Testis (tissue), 5 donors: ENCODE measurements at places on chromosomes 1 and 21. TPM values are rescaled to one million over a fixed set of nuclear protein-coding genes. Genes with fewer than 3 reads are reported as not detected.

GRCh38 chr1:184409011-184409410, 22.2 kb downstream of the C1orf21 start:
- no peak for DNase-seq

The GUK1 gene
- total RNA-seq: 298 TPM

DNA sequence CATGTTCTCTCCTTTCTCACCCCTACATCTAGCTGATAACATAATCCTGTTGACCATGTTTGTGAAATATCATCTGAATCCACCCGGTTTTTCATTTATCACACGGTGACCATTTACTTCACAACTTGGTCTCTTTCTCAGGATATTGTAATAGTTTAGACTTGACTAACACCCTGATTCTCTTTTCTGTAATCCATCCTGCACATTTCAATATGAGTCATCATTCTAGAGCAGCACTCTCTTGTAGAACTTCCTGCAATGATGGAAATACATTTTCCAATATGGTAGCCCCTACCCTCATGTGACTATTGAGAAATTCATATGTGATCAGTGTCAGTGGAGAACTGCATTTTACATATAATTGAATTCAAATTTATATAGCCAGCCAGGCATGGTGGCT, 2.3 kb upstream of the JAM2 start:
- no peak for DNase-seq

DNA sequence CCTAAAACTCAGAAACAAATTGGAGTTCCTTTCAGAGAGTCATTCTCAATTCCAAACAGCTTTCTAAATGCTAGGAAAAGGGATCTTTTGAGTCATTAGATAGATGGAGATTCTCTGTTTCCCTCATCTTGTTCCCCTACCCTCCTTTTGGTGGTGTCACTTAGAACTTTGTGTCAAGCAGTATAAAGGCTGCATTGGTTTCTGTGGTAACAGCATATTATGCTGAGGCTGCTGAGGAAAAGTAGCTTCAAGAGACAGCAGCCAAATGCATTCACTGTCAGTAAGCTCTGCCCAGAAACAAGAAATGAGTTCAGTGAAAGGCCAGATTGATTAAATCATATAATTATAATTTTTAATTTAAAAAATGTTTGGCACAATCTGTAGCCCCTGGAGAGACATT, 144.1 kb downstream of the LRRC40 start:
- DNase-seq: no peak

The FBLIM1 gene
- 52.5 TPM for total RNA-seq

The FMOD gene
- total RNA-seq: 9.5 TPM

GRCh38 chr1:7536891-7537591, 234.1 kb upstream of the VAMP3 start:
- DNase-seq: no peak

The PDZK1 gene
- 1.5 TPM for total RNA-seq

The STIL gene
- total RNA-seq: 20.4 TPM

- no peak for DNase-seq
Measured at GRCh38 chr1:229716069-229716468, 90.0 kb downstream of the URB2 start.

The KCNA3 gene
- 3.4 TPM for total RNA-seq

DNA sequence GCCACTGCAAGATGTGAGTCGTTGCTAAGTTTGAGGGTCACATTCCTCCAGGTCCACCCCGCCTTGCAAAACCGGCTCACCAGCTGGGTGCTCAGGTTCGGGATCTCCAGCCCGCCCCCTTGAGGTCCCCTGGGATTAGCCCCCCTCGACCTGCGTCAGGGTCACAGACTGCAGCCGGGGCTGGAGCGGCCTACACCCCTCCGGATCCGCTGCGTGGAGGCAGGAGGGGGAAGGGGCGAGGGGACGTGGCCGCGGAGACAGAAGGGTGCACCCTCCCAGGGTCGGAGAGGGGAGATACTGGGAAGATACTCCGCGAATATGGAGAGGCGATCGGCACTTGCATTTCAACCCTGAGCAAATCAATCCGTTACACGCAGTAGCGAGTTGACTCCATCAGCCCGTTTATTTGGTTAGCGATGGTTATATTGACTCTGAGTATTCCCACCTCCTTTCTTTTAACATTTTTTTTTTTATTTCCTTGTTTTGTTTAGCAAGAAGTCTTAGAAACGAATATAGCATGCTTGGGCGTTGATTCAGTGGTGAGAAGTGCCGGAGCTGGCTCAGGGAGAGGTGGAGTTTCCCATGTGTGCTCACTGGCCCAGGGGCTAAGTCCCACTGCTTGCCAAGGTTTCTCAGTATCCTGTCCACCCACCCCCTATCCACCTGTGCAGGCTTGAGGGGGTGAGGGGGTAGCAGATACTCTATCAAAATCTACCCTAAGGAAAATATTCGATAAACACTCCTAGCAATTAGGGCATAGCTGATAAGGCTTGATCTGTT, 997 bp downstream of the IFNAR2 start:
- peak; percentile 40 for DNase-seq

GRCh38 chr1:179141592-179142251, 59.9 kb downstream of the TOR3A start:
- DNase-seq: no peak

DNA sequence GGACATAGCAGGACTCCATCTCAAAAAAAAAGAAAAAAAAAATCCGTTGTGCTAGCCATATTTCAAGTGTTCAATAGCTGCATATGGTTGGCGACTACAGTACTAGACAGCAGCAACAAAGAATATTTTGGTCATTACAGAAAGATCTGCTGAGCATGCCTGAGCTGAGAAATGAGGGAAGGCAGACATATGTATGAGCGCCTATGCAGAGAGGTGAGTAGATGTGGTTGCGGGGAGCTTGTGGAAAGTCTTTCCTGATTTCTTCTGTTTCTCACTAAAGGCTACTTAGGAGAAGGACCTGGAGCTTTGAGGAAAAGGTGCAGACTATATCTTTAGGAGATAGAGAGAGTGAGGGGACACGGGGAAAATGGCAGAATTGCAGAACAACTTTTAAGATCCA, 21.0 kb upstream of the APP start:
- no peak for DNase-seq

DNA sequence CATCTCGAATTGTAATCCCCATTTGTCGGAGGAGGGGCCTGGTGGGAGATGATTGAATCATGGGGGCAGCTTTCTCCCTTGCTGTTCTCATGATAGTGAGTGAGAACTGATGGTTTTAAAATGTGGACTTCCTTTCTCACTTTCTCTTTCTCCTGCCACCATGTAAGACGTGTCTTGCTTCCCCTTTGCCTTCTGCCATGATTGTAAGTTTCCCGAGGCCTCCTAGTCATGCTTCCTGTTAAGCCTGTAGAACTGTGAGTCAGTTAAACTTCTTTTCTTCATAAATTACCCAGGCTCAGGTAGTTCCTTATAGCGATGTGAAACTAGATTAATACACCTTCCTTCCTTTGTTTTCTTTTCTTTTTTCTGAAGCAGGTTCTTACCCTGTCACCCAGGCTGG, 13.9 kb downstream of the DNAJC6 start:
- DNase-seq: no peak

DNA sequence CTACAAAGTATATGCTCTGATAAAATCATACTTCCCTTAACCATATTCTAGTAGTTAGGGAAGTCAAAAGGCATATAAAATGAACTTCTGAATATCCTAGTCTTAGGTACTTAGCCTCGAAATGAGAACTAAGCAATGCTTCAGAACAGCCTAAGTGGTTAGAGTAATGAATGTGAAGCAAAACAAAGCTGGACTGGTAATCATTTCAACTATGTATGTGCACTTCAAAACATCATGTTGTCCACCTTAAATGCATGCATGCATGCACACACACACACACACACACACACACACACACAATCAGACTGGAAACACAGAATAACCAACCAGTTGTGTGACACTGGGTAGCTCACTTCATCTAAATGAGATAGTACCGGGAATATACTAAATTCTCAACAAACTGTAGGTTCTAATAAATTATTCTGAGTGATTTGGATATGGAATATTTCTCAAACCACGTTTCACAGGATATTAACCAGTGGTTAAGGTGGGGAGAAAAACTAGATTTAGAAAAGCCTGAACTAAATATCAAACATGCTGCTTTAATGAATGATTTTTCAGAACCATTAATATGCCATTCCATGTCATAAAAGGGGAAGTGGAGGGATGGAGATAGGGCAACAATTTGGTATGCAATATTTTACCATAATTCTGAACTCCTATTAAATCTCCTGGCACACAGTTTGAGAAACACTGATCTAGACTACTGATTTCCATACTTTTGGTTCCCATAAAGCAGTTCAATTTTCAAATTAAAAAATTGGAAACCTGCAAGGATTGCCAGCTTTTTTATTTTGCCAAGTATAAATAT, 19.5 kb downstream of the RNF115 start:
- DNase-seq: no peak

GRCh38 chr1:219227360-219228057, 53.8 kb downstream of the LYPLAL1 start:
- DNase-seq: no peak

The ACTL8 gene
- total RNA-seq: 10.9 TPM

DNA sequence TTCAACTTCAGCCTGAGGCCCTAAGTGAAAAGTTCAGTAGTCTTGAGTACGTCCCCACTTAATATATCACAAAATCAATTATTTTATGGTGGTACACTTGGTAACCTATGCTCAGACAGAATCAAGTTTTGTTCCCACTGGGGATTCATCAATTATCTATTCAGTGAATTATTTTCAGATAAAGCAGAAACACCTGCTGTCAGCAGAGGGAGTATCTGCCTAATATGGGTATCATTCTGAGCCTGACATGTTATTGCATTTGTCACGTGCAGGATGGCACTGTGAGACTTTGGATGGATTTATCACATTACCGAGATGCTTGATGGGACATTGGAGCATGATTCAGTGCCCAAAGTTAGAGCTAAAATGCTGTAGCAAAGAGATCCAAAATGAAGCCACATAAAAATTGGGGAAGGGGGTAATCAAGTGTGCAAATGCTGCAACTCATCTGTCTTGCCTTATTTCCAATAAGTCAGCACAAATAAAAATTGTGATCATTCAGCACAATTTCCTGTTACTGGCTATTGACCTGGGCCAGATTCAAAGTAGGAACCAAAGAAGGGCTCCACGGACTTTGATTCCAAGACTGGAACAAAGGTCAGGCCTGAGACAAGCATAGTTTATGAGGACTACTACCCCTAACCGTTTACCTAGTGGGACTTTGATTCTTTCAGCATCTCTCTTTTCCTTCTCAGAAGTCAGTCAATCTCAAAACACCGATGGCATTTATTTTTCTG, 657.6 kb downstream of the LMO4 start:
- DNase-seq: no peak

DNA sequence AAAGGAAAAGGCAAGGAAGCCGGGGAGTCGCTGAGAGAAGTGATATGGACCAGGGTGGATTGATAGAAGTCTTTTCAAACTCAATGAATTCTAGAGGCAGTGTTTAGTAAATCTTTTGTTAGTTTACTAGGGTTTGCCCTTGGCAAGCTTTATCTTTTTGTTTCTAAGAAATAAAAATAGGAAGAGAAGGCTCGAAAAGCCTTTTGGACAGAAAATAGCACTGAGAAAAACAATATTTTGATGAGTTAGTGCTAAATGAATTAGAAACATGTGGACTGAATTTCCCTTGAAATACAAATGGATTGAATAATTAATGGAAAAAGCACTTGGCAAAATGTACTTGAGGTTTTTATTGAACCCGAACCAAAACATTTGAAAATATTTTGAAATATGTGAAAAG, 121.8 kb upstream of the SPAG17 start:
- no peak for DNase-seq

DNA sequence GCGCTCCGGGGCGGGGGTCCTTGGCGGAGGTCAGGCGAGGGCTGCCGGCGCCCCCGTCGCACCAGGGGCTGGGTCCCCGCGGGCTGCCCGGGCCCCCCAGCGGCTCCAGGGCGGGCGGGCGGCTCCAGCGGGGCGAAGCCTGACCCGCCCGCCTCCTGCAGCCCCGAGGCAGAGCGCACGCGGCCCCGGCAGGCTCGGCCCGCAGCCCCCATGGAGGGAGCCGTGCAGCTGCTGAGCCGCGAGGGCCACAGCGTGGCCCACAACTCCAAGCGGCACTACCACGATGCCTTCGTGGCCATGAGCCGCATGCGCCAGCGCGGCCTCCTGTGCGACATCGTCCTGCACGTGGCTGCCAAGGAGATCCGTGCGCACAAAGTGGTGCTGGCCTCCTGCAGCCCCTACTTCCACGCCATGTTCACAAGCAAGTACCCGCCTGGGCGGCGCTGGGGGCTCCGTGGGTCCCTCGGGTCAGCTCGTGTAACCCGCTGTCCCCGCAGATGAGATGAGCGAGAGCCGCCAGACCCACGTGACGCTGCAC, 817 bp downstream of the KLHL17 start:
- no peak for DNase-seq

The SLC2A5 gene
- 74.1 TPM for total RNA-seq

- DNase-seq: peak; percentile 81
Measured at GRCh38 chr21:45981151-45982091, at the start of gene COL6A1. Gene COL6A1 (plus strand): TSS chr21:45981770. CDS start chr21:45981851, 81 bp downstream.
